Fibroblast of the aortic adventitia (primary cell): ENCODE measurements at places on chromosomes 6 and 20. TPM values are rescaled to one million over a fixed set of nuclear protein-coding genes. Genes with fewer than 3 reads are reported as not detected.

RSPH4A gene
- 0.54 and 0.82 TPM in 2 replicates for total RNA-seq

TP53TG5 gene
- total RNA-seq, result 0.09 TPM in 1 of 2 replicates, not detected in the other

DNA sequence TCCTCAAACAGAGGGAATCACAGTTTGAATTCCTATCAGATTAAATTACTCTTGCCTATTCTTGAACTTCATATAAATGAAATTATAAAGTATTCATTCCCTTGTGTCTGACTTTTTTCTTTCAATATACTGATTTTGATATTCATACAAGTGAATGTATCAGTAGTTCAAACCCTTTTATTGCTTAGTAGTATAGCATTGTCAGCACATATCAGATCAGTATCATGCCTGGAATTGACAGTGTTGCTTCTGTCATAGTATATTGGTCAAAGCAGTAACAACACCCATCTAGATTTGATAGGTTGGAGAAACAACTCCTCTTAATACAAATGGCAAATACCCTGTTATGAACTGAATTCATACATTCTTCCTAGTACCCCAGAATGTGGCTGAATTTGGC is 89.1 kb upstream of the SLC35F1 start:
- DNase-seq, result no peak

- DNase-seq, result no peak
Observed at GRCh38 chr20:22823119-22823518, 212.0 kb upstream of the SSTR4 start.

TNNC2 gene
- 0.45 and 1.8 TPM in 2 replicates for total RNA-seq

GRCh38 chr6:165819394-165819793 is 156.4 kb upstream of the PDE10A start:
- DNase-seq, result no peak
